Left ventricle myocardium inferior (tissue), 1 donor: ENCODE measurements at places on chromosomes 13 and 19. TPM values are rescaled to one million over a fixed set of nuclear protein-coding genes. Genes with fewer than 3 reads are reported as not detected.

ZNF284 gene
- total RNA-seq, result 1.9 TPM

RAB3D gene
- 7.2 TPM for total RNA-seq

SRRM5 gene
- 0.30 TPM for total RNA-seq

PNMA8B gene
- 0.55 TPM for total RNA-seq

ZNF569 gene
- total RNA-seq, result 6.5 TPM

SIRT2 gene
- total RNA-seq, result 99.0 TPM

MCEMP1 gene
- 0.60 TPM for total RNA-seq

RUBCNL gene
- 0.38 TPM for total RNA-seq

KRTDAP gene
- not detected for total RNA-seq

NUDT19 gene
- total RNA-seq, result 22.7 TPM
